ENCODE measurements at places on chromosomes 3 and 15.

GRCh38 chr3:42500909-42501308 is 1.5 kb upstream of the VIPR1 start:
- no peak for DNase-seq

DNA sequence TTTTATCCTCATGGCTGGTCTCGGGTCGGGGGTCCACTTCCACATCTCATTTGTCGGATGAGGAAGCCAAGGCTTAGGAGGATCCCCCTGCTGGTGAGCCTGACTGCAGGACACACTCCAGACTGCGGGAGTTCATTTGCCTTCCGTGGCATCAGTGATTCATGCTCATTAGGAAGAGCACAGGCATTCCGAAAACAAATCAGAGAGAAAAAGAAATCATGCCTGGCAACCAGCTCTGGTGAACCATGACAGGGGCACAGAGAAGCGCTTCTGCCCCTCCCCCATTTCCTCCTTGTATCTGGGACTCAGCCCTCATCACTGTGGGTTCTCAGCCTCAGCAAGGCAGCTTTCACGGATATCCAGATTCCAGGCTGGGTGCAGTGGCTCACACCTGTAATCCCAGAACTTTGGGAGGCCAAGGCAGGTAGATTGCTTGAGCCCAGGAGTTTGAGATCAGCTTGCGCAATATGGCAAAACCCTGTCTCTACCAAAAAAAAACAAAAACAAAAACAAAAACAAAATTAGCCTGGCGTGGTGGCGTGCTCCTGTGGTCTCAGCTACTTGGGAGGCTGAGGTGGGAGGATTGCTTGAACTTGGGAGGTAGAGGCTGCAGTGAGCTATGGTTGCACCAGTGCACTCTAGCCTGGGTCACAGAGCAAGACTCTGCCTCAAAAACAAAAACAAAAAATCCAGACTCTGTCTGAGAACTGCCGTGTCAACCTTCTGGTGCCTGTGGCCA is 28.4 kb downstream of the IRAK2 start:
- DNase-seq = peak; percentile 72

DNA sequence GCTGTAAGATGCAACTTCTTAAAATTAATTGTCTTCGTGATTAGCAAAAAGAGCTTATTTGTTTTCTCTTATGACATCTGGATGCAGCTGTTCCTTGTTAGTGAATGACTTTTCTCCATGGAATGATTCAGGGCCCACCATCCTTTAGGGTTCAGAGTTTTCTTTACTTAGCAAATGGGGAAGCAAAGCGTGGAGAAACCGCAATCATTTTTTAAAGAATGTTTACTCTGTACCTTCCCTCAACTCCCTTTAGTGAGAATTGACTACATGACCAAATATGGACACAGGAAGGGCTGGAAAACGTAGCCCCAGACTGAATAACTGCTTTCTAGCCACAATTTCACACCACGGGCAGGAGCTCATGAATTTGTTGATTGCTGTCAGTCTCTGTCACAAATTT is 130.1 kb downstream of the EDEM1 start:
- DNase-seq = no peak

- DNase-seq = no peak
These were observed 60.3 kb downstream of the EOMES start for GRCh38 chr3:27661797-27662196.

DNA sequence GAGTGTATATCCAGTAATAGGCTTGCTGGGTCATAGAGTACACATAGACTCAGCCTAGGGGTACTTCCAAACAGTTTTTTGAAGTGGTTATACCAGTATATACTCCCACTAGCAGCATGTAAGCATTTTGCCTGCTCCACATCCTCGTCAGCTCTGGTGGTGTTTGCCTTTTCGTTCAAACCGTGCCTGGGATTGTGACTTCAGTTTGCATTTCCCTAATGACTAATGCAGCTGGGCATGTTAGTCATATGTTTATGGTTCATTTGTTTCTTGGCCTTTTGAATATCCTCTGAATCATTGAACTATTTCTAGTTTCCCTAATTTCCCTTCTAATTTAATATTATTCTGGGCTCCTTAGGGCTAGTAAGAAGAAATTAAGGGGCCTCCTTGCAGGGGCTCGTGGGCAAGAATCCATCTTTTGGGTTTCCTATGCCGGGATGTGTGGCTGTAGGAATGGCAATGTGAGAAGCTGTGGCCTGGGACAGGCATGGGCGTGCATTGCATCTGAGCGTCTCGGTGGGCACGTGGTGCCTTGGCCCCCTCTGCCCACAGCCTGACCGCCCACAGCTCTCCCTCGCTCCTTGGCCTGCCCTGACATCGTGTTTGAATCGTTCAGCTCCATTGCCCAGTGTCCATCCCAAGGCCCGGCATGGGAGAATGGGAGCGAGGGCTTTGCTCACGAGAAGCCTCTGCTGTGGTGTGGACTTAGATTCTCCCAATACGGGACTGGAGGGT is 26.4 kb downstream of the FAH start:
- no peak for DNase-seq

GRCh38 chr3:73036694-73037591 is 24.5 kb upstream of the EBLN2 start:
- DNase-seq = no peak

- DNase-seq = no peak
These were observed 40.6 kb upstream of the SEC22A start for GRCh38 chr3:123161167-123161566.

DNA sequence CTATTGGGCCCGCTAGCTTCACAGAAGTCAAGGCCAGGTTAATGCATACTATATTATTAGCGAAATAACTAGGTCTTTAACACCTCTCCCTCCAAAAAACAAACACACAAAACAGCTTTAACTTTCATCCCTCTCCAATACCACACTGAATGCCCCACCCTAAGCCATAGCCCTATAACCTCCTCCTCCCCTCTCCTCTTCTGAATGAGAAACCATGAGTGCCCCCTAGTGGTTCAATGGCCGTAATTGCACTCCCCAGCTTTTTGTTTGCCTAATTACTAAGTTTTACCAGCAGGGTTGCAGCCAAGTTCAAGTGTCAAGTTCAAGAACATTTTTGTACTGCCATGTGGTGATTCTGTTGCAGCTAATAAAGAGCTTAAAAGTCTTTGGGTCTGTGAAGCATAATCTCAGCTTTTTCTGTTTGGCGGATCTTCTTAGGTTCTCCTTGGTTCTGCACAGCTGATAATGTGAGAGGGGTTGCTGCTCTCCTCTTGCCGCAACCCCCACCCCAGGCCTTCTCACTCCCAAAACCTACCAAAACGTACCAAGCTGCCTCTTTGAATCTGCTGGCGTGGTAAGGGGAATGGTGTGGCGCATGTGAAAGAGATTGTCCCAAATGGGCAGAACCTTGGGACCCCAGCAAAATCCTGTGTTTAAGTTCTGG is 57.9 kb downstream of the RPL22L1 start:
- peak; percentile 62 for DNase-seq

GRCh38 chr15:39078026-39078425 is 502.9 kb upstream of the THBS1 start:
- DNase-seq = no peak

- no peak for DNase-seq
These were observed 2.9 kb downstream of the SEMA3F start for GRCh38 chr3:50157827-50158529.

DNA sequence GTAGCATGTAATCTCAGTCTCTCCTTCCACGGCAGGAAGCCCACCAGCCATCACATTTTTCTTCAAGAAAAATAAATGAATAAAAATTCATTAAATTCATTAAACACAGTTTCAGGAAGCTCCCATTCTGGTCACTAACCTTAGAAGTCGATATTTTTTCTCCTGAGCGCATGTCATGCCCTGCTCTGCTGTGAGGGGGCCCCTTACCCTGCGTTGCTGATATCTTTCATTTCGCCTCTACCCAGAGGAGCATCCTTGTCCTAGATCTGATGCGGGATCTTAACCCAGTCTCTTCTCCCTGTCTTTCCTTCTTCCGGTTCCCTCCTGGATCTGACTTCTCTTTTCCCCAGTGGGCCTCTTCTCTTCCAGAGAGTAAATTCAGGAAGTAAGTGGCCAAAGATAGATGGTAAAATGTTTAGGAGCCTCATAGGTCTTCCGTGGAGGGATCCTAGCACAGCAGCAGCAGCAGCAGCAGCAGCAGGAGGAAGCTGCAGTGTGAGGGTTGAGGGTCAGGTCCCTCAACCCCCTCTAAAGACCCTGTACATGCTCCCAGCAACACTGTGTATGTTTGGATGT is 1.4 kb upstream of the ILDR1 start:
- DNase-seq = no peak

DNA sequence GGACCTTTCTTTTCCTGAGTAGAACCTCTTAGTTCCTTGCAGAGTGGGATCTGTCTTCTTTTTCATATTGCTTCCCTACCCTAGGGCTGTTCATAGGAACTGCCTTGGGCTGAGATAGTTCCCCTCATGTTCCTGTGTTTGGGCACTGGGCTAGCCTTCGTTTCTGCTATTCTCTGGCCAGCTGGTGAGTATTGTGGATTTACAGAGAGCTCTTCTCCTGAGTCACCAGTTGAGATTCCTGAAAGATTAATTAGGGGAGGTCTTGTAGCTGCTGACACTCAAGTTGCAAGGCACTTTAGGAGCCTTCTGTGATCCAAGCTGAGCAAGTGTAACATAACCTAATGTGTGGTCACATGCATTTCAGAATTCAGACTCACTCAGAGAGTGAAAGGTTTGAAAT is 30.7 kb downstream of the CHD2 start:
- no peak for DNase-seq

- no peak for DNase-seq
These were observed 498.0 kb upstream of the PROK2 start for GRCh38 chr3:72282918-72283317.

GRCh38 chr15:85318732-85319076 is 61.7 kb upstream of the AKAP13 start:
- no peak for DNase-seq

DNA sequence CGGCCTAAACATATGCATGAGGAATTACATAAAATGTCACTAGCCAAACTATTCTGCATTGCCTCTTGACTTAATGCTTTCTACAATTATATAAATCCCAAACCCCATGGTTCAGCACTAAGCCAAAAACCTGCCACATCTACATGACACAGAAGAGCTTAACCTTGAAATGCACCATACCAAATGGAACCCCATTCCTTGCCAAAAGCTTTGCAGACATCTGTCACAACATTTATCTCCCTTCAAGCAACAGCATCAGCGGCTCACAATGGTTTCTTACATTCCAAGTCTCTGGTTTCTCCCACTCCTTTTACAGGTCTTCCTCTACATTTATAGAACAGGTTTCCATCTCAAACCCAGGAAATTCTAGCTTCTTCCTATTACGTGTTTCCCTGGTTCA is 58.4 kb upstream of the GYG1 start:
- DNase-seq = no peak

GRCh38 chr3:2098398-2099027 is at the start of gene CNTN4:
CNTN4 (plus strand) TSS chr3:2098866.
- no peak for DNase-seq

DNA sequence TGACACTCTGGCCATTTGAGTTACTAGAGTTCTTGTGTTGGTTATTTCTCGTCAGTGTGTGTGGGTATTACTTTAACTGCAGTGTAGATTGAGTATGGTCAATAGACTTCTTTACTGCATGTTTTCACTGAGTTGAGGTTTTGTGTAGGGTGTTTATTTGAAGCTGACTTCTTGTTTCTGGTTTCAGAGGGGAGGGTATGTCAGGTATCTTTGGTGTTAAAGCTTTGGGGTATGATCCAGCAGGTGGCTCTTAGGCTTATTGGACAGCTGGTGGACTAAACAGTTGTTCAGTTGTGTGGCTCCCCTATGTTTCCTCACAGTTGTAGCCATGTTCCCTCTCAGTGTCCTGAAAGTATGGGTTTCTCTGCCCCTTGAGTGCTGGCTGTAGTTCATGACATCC is 72.0 kb downstream of the AKAP13 start:
- DNase-seq = no peak

- DNase-seq = no peak
These were observed 22.2 kb upstream of the SLC25A26 start for GRCh38 chr3:66198437-66199088.

- DNase-seq = no peak
These were observed 78.5 kb downstream of the CD200 start for GRCh38 chr3:112411425-112411824.

- DNase-seq = no peak
These were observed 25.0 kb upstream of the RAD18 start for GRCh38 chr3:8988384-8988655.

GRCh38 chr3:187207624-187208023 is 10.3 kb downstream of the RTP1 start:
- DNase-seq = no peak

GRCh38 chr15:39887832-39888231 is 32.2 kb downstream of the GPR176 start:
- DNase-seq = peak; percentile 1

- DNase-seq = no peak
These were observed 41.9 kb downstream of the CCDC12 start for GRCh38 chr3:46934498-46935167.

GRCh38 chr3:134197681-134198261 is 52.9 kb downstream of the RYK start:
- DNase-seq = no peak

- no peak for DNase-seq
These were observed 145.0 kb downstream of the STAC start for GRCh38 chr3:36525115-36525801.

DNA sequence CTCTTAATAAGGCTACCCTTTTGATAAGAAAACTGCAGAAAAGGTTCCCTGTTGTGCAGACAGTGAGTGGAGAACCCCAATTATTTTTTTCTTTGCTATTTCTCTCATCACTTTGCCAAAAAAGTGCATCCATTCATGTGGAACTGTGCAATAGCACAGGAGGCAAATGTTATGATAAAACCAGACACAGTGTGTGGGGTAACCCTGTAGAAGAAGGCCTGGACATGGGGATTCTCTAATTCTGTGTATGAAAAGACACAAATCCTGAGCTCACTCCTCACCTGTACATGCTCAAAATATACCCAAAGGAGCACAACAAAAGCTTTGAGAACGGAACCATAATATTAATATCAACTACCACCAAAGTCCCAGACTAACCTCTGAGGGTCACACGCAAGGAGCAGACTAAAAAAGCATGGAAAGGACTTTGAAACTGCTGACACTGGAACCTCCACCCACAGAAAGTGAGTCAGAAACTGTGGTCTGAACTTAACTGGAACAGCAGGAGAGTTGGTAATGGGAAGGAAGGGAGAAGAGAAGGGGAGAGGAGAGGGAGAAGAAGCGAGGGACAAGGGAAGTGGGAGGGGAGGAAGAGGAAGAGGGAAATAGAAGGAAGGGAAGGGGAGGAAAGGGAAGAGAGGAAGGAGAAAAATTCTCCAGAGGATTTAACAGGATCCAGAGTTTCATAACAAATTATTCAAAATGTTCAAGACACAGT is 299.9 kb downstream of the TBC1D5 start:
- DNase-seq = no peak

DNA sequence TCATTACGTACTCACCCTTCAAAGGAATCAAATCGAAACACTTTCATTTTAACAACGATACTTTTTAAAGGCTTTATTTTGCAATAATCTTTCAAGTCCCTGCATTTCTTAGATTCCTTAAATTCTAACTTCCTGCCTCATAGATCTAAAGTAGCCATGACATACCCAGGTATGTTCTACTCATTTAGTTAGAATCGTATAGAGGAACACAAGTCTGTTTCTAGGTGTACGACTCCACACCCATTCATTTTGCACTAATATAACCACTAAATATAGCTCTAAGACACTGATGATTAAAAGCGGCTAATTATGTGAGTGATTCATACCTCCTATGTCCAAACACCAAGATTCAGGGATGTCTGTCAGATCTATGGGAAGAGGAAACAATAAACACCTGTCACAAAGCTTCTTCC is 1.3 kb downstream of the ATP13A3 start:
- DNase-seq = no peak

- no peak for DNase-seq
These were observed 40.7 kb upstream of the CHST2 start for GRCh38 chr3:143078883-143079282.

All from CD4-positive, alpha-beta T cell treated with Interleukin-1 beta for 1 hour (primary cell).